SIG-M5 (cell line): ENCODE measurements at places on chromosomes 11 and 22.

DNA sequence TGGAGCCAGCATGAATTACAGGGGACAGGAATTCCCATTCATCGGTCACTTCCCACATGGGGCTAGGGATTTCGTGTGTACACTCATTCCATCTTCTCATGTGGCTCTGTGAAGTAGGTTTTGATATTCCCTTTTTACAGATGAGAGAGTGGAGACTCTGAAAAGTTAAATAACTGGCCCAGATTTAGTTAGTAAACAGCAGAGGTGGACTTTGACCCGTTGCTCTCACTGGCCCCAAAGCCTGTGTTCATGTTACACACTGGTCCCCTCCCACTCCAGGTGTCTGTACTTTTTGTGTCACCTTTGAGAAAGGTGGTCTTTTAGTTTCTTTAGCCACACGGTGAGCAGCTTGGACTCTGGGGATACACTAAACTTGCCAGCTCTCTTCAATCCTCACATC lies 108.5 kb downstream of the MICAL2 start:
- no peak for DNase-seq

DNA sequence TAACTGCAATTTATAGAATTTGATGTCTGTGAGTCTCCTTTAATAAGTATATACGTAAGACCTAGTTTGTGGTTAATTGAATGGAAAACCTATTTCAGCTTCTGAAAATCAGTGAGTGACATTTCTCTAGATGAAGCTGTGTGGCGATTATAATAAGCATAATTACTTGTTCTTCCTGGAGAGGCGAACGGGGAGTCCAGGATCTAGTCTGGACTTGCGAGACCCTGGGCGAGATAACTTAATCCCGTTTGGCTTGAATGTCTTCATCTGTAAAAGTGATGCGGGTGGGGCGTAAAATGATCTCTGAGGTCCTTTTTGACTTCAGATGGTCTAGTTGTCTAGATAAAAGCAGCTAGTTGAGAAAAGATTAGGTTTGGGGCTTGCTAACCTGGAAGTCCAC lies 1.1 kb downstream of the PRRG4 start:
- DNase-seq, result no peak

- DNase-seq, result no peak
These were observed 1.1 kb downstream of the JHY start for GRCh38 chr11:122883646-122883979.

DNA sequence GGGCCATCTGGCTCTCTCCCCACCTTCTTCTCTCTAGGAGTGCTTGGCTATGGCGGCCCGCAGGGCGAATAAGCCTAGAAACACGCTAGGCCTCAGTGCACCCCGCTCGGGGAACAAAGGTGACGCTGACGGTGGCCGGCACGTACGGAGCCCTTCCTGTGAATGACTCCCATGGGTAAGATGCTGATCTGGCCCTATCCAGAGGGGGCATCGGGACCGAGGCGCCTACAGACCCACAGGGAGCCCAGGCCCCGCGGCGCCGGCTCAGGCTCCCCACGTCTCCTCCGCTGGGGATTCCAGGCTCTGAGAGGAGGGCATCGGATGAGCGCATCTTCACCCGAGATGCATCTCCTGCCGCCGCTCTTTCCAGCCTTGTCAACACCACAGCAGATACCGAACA lies 31.4 kb upstream of the TESMIN start:
- no peak for DNase-seq

- no peak for DNase-seq
These were observed 381.4 kb downstream of the BRD1 start for GRCh38 chr22:49446145-49446758.

DNA sequence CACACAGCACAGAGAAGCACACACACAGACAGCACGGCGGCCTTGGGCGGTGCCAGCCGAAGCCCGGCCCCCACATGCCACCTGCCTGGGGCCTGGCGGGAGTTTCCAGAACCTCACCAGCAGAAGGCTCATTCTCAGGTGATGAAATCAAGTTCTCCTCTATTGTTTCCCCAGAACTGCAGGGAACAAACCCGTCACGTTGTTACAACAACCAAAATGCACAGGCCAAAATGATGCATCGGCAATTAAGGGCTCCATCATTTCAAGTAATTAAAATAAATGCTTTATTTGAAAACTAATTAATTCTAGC lies 30.8 kb downstream of the GNB1L start:
- no peak for DNase-seq

DNA sequence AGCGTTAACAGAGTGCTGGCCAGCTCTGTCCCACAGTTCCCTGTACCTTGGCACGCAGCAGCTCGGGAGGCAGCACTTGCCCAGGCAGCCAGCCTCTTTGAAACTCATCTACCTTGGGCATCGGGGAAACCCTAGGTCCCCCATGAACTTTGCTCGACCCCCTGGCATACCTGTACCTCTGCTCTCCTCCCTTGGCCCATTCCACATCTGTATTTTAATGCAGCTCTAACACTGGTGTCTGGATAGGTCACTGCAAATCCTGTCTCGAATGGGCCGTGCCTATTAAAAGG lies 304.1 kb downstream of the TBC1D22A start:
- DNase-seq, result no peak

DNA sequence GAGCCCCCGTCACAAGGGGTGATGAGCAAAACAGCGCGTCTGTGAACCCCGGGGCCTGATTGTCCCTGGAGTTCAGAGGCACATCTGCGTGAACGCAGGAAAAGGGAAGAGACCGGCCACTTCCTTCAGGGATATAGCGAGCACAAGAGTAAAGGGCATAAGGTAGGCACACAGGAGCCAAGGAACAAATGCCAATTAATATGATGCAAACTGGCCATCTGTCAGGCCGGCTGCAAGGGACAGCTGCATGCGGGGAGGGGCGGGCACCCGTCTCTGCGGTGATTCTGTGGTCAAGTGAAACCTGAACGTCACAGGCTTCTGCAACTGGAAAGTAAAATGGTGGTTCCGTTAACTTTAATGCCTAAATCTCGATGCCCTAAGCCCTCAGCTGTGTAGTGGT lies 64.7 kb downstream of the TRIM29 start:
- no peak for DNase-seq

- no peak for DNase-seq
These were observed 89.9 kb downstream of the MTNR1B start for GRCh38 chr11:93059117-93059957.

- DNase-seq, result no peak
These were observed 93.6 kb upstream of the CD44 start for GRCh38 chr11:35045236-35045820.

DNA sequence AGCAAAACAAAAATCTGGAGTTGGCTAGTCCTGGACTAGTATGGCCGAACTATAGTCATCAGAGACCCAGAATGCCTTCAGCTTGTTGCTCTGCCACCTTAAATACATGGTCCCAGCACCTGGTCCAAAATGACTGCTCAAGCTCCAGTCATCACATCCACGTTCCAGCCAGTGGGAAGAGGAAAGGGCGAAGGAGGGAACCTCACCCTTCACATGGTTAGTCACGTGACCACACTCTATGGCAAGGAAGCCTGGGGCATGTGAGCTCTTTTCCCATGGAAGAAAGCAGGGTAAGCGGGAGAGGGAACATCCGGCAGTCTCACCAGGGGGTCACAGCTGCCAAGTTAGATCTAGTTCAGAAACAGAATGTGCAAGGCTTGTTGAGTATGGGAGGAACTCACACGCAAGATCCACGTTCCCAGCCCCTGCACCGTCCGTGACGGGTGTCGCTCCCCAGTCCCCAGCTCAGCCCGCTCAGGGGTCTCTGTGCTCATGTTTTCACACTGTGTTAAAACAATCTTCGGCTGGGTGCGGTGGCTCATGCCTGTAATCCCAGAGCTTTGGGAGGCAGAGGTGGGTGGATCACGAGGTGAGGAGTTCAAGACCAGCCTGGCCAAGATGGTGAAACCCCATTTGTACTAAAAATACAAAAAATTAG lies 1.9 kb upstream of the ANO9 start:
- no peak for DNase-seq

DNA sequence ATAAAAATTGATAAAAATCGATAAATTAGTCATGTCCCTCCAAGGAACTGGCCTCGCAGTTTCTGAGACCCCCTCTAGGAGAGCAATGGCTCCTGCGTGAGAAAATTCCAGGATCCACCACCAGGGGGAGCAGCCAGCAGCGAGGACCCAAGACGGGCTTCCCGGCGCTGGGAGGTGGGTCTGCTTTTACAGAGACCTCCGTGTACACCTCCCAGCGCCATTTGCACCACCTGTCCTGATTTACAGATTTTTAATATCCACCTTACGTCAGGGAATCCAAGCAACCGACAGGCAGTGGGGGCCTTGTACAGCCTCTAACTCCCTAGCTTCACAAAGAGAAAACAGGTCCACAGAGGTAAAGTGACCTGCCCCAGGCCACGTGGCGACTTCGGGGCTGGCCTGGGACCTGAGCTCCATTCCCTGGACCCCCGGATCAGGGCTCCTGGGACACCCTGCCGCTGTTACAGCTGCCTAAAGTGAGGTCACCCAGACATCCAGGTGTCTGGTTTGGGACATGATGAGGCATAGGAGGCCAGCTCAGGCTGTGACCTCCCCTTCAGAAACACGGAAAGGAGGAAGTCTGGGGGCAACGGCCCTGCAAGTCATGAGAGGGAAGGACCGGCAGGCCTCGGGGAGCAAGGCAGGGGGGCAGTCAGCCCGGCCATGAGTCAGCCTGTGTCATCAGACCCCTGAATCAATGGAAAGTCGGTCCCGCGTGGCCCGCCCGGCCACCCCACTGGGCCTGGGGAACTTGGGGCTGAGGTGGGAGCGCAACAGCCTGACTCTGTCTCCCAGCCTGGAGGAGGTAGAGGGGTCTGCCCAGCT lies 3.5 kb downstream of the OSM start:
- no peak for DNase-seq

DNA sequence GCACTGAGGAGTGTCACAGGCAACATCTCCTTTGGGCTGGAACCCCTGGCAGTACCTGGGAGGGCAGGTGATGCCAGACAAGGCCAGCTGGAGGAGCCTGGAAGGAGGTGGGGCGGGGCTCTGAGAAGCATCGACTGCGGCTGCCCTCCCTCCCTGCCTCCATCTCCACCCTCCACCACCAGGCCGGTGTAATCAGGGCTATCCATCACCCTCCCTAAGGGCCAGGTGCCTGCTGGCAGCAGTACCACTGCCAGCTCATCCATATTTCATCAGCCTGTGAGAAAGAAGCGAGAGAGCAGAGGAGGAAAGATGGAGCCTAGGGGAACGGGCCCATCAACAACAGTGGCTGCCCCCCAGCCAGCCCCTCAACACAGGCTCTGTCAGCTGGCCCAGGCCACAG lies 51.4 kb upstream of the RASD2 start:
- no peak for DNase-seq

- no peak for DNase-seq
These were observed 33.5 kb downstream of the SPECC1L start for GRCh38 chr22:24304062-24304675.

DNA sequence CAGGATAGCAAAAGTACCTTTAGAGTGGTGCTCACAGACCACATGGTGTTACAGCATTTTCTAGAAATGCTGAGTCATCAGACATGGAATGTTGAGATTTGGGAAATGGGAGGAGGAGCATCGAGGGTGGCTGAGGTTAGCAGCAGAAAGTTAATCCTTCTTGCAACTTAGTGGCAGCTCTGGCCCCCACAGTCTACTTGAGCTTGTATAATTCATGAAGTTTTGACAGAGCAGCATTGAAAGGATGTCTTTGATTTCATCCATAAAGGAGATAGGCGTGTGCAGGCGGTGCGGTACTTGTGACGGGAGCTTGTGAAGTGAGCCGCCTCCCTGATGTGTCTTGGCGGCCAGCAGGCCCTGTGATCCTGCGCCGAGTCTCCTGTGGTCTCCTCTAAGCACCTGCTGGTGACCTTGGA lies 330.5 kb downstream of the TBC1D22A start:
- DNase-seq, result no peak

DNA sequence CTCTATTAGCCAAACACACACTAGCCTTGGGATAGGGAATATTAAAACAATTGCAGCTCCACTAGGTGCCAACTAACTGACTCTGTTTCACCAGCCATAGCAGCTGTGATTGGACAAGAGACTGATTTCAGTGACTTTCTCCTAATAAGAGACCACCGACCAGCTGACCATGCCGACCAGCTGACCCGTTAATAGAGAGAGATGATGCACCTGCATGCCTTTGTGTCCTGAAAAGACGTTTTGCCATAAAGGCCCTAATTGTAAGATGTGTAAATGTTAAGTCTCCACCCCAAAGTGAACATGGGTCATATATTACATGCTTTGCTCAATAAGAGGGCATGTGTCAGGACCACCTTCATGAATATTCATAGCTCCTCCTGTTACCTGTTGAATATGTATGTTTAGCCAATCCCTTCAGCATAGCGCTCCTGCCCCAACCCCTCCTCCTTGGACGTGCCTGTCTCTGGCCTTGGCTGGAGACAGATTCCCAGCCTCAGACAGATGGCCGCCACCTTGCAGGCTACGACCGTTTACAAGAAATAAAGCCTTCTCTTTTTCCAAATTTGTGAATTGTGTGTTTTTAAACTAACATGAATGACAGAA lies 1.3 kb upstream of the NADSYN1 start:
- no peak for DNase-seq

DNA sequence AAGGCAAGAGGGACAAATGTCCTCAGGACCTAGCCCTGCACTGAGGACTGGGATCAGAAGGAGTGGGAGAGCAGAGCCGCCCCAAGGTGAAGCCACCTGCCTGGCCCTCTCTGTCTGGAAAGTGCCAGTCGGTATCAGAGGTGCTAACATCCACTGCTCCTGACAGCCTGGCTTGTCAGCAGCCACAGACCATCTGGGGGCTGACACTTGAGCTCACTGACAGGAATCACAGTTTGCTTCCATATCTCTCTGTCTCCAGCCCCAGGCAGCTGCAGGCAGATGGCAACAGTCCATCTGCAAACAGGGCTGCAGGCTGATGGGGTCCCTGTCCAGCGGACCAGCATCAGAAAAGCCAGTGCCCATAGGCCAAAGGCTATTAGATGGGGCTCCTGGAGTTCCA lies 5.5 kb downstream of the OPCML start:
- DNase-seq, result no peak

GRCh38 chr11:44607319-44607962 lies 42.0 kb downstream of the CD82 start:
- DNase-seq, result no peak

DNA sequence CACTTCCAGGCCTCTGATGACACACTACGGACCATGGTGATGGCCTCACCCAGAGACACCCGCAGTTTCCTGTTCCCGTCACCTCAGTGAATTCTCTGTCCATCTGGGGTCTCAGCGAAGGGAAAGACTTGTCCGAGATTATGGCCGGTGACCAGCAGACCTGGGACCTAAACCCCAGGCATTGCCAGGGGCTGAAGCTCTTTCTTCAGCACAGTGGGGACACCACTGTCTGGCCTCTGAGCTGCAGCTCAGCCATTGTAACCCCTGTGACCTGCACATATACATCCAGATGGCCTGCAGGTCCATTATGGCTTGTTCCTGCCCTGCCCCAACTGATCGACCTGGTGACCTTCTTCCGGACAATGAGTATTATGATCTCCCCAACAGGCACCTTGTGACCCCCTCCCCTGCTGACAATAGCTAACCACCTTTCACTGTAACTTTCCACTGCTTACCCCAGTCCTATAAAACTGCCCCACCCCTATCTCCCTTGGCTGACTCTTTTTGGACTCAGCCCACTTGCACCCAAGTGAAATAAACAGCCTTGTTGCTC lies 22.3 kb downstream of the CBX7 start:
- DNase-seq, result no peak

DNA sequence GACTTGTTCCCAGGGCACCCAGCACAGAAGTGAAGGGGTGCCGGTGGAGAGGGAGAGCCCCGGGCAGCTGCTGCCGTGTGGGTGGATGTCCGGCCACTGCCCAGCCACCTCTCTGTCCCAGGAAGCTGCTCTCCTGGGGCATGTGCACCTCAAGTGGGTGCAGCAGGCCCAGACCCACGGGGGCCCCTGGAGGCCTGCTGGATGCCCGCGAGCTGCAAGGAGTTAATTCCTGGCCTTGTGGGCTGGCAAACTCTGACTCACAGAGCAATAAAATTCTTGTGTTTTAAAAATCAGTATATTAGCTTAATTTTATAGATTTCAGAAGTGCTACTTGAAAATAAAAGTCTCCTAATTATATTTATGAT lies 37.4 kb upstream of the KCNQ1OT1 start:
- DNase-seq, result no peak
